Brain (organoid and tissue), 16 donors: ENCODE measurements at places on chromosomes 1 and 21.

DNA sequence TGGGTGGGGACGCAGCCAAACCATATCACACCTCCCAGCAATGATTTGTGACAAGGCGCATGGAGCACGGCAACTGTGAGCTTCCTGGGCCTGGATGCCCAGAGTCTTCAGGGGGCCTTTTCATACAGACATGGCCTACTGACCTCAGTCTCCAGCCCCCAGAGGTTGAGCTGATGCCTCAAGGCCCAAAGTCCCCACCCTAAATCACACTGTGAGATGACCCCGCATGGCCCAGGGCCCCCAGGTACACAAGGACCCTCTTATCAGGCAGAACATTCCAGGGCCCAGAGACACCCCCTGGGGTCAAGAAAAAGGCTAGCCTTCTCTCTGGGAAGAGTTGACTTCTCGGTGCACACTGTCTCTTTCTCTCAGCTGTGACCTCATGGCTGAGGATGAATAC, 179.7 kb upstream of the C1orf174 start:
- no peak for DNase-seq

DNA sequence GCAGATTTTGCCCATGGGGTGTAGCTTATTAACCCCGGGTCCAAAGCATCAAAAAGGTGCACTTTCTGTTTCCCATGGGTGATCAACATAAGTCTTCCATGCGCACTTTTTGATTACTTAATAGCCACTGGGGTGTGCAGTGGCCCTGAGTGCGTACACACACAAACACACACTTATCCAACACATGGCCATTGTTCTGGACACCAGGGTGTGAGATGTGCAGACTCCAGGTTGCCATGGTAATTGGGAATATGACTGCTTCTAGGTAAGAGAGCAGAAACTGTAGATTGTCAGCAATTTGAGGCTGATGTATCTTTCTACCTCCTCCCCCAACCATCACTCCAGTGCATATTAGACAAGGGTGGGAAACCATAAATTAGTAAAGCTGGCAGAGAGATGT, 68.8 kb downstream of the MAB21L3 start:
- DNase-seq: peak; percentile 74

GRCh38 chr1:159991513-159991912, 37.5 kb upstream of the SLAMF9 start:
- no peak for DNase-seq

GRCh38 chr1:90709535-90709934, 7.6 kb downstream of the BARHL2 start:
- peak; percentile 3 for DNase-seq

DNA sequence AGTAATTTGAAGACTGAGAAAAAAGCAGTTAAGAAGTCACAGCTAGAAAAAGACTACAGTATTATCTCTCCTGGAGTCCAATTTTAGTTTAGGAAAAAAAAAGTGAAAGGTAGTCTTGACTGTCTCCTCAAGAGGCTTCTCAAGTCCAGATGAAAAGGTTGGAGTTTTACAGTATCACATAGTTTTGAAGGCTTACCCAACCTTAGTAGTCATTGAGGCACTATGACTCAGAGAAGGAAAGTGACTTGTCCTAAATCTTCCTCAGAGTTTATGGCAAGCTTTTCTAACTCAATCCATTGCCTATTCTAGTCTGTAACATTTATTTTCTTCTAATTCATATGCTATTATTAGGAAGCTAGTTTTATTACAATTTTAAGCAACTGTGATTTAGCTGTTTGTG, 174.9 kb downstream of the DPYD start:
- DNase-seq: no peak

- no peak for DNase-seq
These were observed 510.0 kb downstream of the USP25 start for GRCh38 chr21:16239659-16240265.

- peak; percentile 91 for DNase-seq
These were observed 18.3 kb upstream of the VAMP3 start for GRCh38 chr1:7752512-7753417.

GRCh38 chr1:183635099-183635605, 431 bp downstream of the ARPC5 start:
- DNase-seq: peak; percentile 50

GRCh38 chr1:178573330-178573729, 60.4 kb downstream of the TEX35 start:
- DNase-seq: no peak

GRCh38 chr1:193486671-193487229, 300.3 kb upstream of the B3GALT2 start:
- peak; percentile 15 for DNase-seq

GRCh38 chr1:210259561-210259960, 27.0 kb downstream of the SERTAD4 start:
- DNase-seq: no peak

GRCh38 chr1:111378791-111379190, 48.7 kb downstream of the OVGP1 start:
- DNase-seq: no peak

DNA sequence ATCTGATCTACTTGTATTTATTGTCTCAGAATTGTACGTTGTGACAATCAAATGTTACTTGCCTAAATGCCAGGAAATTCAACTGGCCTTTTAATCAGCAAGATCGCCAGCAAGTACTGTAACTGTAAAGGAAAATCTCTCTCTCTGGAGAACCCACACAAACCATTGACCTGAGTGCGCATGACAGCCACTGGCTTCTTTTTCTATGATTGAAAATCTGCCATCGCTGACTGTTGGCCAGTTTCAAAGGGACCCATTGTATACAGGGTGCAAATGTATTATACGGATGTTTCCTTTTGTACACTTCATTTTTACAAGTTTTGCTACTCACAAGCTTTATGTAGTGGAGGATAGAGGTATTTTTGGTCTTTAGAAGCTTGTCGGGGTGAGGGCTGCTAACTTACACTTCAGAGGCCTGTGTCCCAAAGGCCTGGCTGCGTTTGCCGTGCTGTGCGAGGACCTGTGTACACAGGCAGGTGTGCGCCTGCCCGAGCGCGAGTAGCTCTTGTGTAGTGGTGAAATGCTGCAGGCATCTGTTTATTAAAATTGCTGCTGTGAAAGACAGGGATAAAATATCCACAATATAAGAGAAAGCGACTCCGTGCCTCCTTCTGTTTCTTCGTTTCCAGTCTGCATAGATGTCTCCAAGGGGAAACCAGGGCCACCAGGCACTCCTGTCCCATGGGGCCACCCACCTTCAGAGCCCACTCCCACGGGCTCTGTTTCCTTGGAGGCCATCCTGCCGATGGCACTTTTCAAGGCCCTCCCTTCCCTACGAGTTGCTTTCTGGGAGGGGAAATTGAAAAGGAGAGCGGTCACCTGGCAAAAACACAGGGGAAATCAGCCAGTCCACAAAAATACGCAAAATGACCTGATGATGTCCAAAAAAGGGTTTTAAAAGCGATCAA, 25.3 kb upstream of the TRAPPC10 start:
- DNase-seq: no peak

DNA sequence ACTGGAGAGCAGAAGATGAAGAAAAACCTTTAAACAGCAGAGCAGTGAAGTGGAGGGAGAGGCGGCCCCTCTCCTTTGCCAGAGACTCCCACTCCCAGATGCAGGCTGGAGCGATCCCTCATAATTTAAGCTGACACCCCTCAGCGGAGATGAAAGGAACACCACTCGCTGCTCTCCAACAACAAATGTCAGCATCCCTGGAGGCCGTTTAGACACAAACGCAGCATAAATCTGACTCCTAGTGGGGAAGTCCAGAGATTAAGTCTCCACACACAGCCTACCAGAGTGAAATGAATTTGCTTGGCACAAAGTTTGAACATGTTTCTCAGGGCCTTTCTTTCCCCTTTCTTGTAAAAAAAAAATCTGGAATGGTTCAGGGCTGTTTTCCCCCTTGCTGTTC, 137.8 kb downstream of the LMX1A start:
- DNase-seq: peak; percentile 7

- no peak for DNase-seq
These were observed 126.7 kb downstream of the FOXD2 start for GRCh38 chr1:47564570-47564969.

DNA sequence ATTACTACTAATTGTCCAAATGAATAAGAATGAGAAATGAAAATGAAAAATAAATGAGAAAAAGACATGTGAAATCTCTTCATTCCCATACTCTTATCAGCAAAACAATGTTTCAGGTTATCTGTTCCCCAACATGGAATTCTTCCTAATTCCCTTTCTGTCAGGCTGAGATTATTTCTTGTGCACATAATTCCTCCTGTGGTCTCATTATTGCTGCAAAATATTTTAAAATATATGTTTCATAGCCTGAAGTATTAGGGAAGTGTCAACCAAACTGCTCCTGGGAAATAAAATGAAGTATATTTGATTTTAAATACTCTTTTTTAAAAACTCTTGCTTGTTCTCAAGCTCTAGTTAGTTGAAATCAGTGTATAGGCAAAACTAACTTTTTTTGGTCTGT, 314.9 kb downstream of the USP25 start:
- no peak for DNase-seq

DNA sequence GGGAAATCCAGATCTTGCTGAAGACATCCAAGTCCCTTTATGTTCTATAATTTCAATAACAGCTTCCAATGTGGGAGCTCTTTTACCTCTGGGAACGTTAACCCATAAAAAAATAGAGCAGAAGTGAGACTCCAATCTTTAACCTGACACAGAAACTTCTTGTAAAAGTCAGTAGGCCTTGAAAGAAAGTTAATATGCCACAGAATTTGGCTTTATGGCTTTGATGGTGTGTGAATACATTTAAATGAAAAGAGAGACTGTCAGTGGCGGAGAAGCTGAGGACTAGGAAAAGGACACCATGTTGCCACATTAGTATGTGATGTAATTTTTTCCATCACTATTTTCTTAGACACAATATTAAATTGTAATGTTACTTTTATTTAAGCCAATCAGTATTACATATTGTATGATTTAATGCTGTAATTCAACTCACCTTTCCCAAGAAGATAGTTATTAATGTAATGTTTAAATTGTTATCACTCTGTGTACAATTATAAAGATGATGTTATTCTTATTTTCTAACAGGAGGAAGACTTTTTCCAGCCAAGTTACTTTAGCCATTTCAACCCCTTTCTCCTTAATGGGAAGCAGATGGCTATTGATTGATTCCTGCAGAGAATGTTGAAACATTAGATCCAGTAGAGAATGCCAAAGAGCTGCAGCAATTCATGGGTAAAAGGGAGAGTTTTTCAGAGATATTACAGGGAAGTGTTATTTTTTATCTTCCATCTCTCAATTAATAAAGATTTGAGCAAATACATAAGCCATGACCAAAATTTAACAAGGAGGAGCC, 17.5 kb upstream of the CLDN8 start:
- DNase-seq: peak; percentile 37

DNA sequence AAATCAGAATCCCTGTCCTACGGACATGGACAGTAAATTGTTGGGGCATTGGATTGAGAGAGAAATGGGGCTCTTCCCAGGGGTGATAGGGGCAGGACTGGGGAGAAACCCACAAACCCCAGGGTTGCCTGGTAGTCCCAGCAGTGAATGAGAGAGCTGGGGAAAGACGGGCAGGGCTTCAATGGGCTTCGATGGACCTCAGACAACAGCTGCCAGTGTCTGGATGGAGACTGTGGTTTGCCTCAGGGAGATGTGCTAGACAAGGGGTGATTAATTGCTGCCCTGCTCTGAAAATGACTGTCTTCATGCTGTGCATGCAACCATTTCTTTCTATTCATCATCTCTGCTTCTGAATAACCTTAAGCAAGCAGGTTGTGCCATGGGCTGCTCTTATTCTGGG, 7.4 kb downstream of the GPR25 start:
- DNase-seq: no peak

GRCh38 chr1:30684881-30685795, 38.2 kb downstream of the MATN1 start:
- DNase-seq: peak; percentile 88

DNA sequence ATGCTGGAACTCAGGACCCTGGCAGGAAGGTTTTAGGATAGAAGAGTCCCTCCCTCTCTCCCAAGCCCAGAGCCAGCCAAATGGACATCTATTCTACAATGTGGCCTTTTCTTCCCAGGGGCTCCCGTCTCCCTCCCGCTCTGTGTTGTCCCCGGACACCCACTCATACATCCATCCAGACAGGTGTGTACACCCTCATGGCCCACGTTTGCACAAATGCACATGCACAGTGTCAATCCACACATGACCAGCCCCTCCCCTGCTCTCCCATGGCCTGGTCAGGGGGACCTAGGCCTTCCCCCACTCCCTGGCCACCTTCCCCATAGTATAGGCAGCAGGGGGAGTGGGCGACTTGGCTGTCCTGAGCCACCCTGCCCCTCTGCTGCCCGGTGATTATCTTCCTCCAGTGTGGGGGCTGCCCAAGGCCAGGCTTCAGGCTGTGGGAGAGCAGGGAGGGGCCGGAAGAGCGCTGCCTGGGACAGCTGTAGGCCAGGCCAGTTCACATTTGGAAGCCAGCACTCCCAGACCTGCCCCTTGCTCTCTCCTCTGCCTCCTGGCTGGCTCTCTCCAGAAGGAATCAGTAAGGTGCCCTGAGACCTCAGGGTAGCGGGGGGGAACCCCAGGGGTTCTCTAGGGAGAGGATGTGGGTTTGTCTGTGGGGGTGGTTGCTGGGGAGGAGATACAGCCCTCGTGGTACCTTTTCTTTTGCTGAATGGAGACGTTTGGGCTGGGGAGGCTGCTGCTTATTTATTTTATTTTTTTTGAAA, 4.1 kb upstream of the PTPN7 start:
- DNase-seq: no peak
